Activated CD4-positive, alpha-beta T cell treated with anti-CD3 and anti-CD28 coated beads for 36 hours (primary cell): ENCODE measurements at places on chromosomes 2 and 18. TPM values are rescaled to one million over a fixed set of nuclear protein-coding genes. Genes with fewer than 3 reads are reported as not detected.

The MTX2 gene
- total RNA-seq, result 22.6 TPM

The SUCLG1 gene
- total RNA-seq, result 68.9 TPM

The TCF23 gene
- total RNA-seq, result not detected

The FAM237A gene
- not detected for total RNA-seq

The GPR45 gene
- total RNA-seq, result not detected

The KRTCAP3 gene
- total RNA-seq, result 4.7 TPM

The AKAIN1 gene
- not detected for total RNA-seq

The REG3A gene
- not detected for total RNA-seq

The VWC2L gene
- total RNA-seq, result not detected

The C2orf72 gene
- 2.0 TPM for total RNA-seq

The B3GNT7 gene
- not detected for total RNA-seq

The ALLC gene
- not detected for total RNA-seq

The HNMT gene
- total RNA-seq, result not detected

The FSHR gene
- not detected for total RNA-seq

The SERPINB11 gene
- not detected for total RNA-seq

The C2orf78 gene
- not detected for total RNA-seq

The TLX2 gene
- total RNA-seq, result 0.18 TPM

The PLGLB2 gene
- total RNA-seq, result 0.54 TPM

The FTCDNL1 gene
- 4.3 TPM for total RNA-seq

The PRADC1 gene
- total RNA-seq, result 12.1 TPM

The UGT1A6 gene
- total RNA-seq, result not detected

The ZSCAN30 gene
- total RNA-seq, result 24.2 TPM

The SNRNP27 gene
- 76.6 TPM for total RNA-seq

The RGPD4 gene
- 0.14 TPM for total RNA-seq

The NAT8 gene
- not detected for total RNA-seq

The UBR3 gene
- 26.1 TPM for total RNA-seq

The DSG1 gene
- total RNA-seq, result not detected

The LYPD1 gene
- total RNA-seq, result not detected

The CHPF gene
- 14.1 TPM for total RNA-seq

The C2orf66 gene
- total RNA-seq, result 0.09 TPM

The CNDP2 gene
- 146 TPM for total RNA-seq

The LYG2 gene
- total RNA-seq, result not detected

The ZEB2 gene
- total RNA-seq, result 7.0 TPM

The DAPL1 gene
- total RNA-seq, result not detected

The RFX8 gene
- 0.90 TPM for total RNA-seq

The CYP27C1 gene
- total RNA-seq, result not detected

The C2orf49 gene
- 27.8 TPM for total RNA-seq

The SDC1 gene
- not detected for total RNA-seq

The TYMS gene
- 331 TPM for total RNA-seq
